ENCODE measurements at places on chromosomes 3 and 15. TPM values are rescaled to one million over a fixed set of nuclear protein-coding genes. Genes with fewer than 3 reads are reported as not detected.

ATP13A5 gene
- total RNA-seq: not detected

LIPH gene
- total RNA-seq: 14.8 TPM

DNA sequence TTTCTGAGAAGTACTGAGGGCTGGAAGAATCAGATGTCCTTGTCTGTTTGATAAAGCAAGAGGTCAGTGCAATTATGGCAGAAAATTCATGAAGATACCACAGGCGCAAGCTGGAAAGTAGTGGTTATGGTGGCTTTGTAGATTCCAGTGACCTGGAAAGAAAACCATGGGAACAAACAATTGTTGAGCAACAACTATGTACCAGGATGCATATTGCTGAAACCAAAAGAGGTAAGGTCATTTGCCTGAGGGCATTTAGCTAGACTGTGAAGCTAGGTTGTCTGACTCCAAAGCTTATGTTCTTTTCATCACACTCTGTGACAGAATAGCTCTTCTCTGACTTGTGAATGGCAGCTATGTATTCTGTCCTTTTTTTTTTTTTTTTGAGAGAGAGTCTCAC, 74.0 kb downstream of the B3GALNT1 start:
- no peaks in the 10 kb centered on the region for H3K27me3 ChIP-seq
- no peak overlapping the region for H3K27ac ChIP-seq
- no peak overlapping the region for H3K4me3 ChIP-seq
- no peaks in the 10 kb centered on the region for H3K36me3 ChIP-seq
- no peak for DNase-seq

GRCh38 chr3:107227091-107227490, 150.1 kb upstream of the CCDC54 start:
- DNase-seq: no peak
- H3K36me3 ChIP-seq: no peaks in the 10 kb centered on the region
- H3K4me1 ChIP-seq: no peaks in the 10 kb centered on the region
- no peak overlapping the region for H3K27ac ChIP-seq
- H3K27me3 ChIP-seq: no peaks in the 10 kb centered on the region

DNA sequence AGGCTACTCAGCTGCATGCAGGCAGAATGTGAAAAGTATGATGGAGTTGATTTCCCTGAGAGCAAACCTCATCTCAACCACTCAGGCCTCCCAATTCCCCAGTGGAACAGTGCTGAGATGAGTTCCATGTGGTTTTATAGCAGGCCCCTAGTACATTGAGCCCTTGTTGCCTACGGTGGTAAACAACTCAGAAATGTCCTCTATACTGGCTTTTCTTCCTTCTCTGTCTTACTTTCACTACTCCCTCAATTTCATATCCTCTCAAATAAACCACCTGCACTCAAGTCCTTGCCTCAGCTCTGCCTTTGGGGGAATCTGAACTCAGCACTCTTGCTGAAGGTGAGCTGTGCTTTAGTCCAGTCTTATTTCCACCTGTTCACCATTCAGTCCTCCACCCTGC, 399.9 kb downstream of the PDCD6IP start:
- H3K4me1 ChIP-seq: no peaks in the 10 kb centered on the region
- H3K27ac ChIP-seq: no peak overlapping the region
- H3K27me3 ChIP-seq: no peaks in the 10 kb centered on the region
- DNase-seq: no peak

GRCh38 chr3:126381966-126382365, 12.7 kb upstream of the CFAP100 start:
- no peak overlapping the region for H3K27ac ChIP-seq
- no peaks in the 10 kb centered on the region for H3K27me3 ChIP-seq
- H3K4me1 ChIP-seq: no peaks in the 10 kb centered on the region
- no peaks in the 10 kb centered on the region for H3K36me3 ChIP-seq
- DNase-seq: no peak
- no peak overlapping the region for H3K4me3 ChIP-seq

AADAC gene
- 8.0 TPM for total RNA-seq

DNA sequence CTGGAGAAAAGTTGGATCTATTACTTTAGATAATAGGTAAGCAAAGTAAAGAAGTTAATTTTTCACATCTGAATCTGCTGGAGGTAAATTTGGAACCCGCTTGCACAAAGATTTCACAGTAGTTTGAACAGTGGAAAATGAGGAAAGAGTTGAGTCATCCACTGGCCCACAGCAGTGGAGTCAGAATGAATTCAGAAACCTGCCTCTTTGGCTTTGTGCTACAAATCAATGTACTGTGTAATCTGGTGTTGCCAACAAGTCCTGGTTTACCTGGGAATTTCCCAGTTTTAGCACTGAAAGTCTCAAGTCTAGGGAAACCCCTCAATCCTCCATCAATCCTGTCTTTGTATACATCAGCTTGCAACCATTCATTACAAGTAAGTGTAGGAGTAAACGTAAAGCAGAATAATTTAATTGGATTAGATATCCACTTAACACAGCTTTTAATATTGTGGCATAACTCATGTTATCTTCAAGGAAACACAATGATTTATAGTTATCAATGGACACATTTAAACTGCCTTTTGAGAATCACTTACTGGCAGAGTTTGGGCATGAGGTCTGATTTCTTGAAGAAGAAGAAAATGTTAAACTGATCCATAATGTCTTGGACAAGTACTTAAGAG, 100.6 kb downstream of the DCLK3 start:
- no peaks in the 10 kb centered on the region for H3K4me1 ChIP-seq
- H3K4me3 ChIP-seq: no peak overlapping the region
- no peak overlapping the region for H3K27ac ChIP-seq
- H3K36me3 ChIP-seq: no peaks in the 10 kb centered on the region

DNA sequence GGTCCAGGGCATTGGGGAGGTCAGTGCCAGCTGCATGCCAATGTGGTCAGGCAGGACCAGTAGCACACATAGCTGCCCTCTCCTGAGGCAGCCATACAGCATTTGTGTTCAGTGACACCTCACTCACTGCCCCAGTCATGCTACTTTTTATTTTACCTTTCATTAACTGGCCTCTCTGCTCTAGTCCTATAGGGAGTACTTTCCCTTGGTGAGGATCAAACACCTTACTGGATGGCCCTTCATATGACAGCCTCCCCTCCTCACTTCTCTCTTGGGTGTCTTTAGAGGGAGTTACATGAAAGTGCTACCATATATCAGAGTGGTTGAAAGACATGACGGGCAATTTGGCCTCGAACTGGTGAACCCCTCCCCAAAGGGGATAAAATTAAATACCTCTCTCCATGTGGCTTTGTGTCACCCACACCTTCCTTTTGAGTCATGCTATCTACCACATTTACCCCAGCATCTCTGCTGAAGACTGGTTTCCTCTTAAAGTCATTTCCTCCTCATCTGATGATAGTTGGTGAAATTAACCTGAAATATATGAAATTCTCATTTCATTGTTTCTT, 17.6 kb downstream of the RLBP1 start:
- H3K4me3 ChIP-seq: no peak overlapping the region
- H3K27ac ChIP-seq: peak overlapping the region; percentile 55
- H3K27me3 ChIP-seq: no peaks in the 10 kb centered on the region
- no peaks in the 10 kb centered on the region for H3K36me3 ChIP-seq

- no peak overlapping the region for H3K27ac ChIP-seq
- DNase-seq: no peak
- H3K27me3 ChIP-seq: no peaks in the 10 kb centered on the region
- no peaks in the 10 kb centered on the region for H3K36me3 ChIP-seq
These were observed 62.4 kb upstream of the GOLGA6B start for GRCh38 chr15:72592097-72592496.

GRCh38 chr3:197336348-197336747, 37.9 kb upstream of the DLG1 start:
- no peak for DNase-seq
- no peaks in the 10 kb centered on the region for H3K4me1 ChIP-seq
- no peaks in the 10 kb centered on the region for H3K36me3 ChIP-seq
- no peak overlapping the region for H3K27ac ChIP-seq

DNA sequence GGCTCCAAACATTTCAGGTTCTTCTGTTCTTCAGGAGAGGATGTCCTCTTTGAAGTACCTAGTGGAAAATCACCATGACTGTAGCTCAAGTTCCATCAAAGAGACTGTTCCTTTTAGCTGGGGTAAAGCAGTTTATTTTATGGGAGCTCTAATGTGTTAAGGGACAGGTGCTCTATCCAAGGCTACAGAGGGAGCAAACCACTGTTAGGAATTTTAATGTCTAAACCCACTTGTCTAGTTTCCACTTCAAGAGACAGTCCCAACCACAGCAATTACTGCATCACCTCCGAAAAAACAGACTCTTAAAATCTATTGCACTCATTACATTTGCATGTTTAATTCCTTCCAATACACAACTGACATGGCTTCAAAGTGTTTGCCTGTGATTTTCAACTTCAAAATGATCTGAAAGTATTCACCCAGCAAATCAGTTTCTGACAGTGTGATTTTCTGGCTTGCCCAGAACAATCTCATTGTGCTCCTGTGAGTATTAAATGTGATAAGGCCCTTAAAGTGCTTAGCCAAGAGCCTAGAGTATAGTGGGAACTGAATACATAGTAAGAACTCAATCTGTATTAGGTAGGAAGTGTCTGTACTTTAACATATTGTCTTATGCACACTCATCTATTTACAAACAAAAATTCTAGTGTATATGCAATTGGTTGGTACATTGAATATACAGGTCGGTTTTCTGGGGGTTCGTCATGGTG, 266.5 kb upstream of the CCDC54 start:
- H3K4me3 ChIP-seq: no peak overlapping the region
- H3K27ac ChIP-seq: no peak overlapping the region
- no peaks in the 10 kb centered on the region for H3K4me1 ChIP-seq
- H3K36me3 ChIP-seq: no peaks in the 10 kb centered on the region
- DNase-seq: no peak

WDR72 gene
- 9.2 TPM for total RNA-seq

THRB gene
- 6.7 TPM for total RNA-seq

GRCh38 chr15:97087006-97087741, 756.7 kb downstream of the NR2F2 start:
- no peak overlapping the region for H3K4me3 ChIP-seq
- H3K27me3 ChIP-seq: peaks cover 9% of the 10 kb centered on the region
- H3K27ac ChIP-seq: no peak overlapping the region
- no peaks in the 10 kb centered on the region for H3K36me3 ChIP-seq

- no peak overlapping the region for H3K27ac ChIP-seq
- no peaks in the 10 kb centered on the region for H3K36me3 ChIP-seq
- no peaks in the 10 kb centered on the region for H3K27me3 ChIP-seq
- no peaks in the 10 kb centered on the region for H3K4me1 ChIP-seq
- H3K4me3 ChIP-seq: no peak overlapping the region
These were observed 345.0 kb downstream of the GRM7 start for GRCh38 chr3:7205962-7206361.

Data from body of pancreas (tissue), 4 donors.